ENCODE measurements at places on chromosomes 3 and 15.
A peak's percentile ranks its signal among the peaks of the same experiment; 100 is the strongest.

DNA sequence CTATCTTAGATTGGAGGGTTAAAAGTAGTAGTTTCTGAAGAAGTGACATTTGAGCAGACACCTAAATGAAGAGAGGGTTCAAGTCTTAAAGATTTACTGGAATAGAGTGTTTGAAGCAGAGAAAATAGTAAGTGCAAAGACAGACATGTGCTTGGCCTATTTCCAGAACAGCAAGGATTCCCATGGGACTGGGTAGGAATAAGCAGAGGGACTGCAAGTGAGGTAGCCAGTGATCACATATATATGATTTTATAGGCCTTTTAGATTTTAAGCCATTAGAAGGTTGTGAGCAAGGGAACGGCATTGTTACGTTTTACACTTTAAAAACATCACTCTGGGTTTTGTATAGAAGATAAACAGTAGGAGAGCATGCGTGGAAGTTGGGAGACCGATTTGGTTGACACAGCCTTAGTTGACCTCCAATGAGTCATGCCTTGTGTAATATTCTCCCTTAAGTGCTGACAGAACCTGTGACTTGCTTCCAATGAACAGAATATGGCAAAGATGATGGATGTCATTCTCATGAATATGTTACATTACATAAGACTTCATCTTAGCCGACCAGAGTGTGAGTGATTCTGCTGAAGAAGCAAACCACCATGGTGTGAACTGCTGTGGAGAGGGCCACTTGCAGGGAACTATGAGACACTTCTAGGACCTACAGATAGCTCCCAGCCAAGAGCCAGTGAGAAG, 37.1 kb upstream of the SLC4A7 start:
- DNase-seq = no peak

GRCh38 chr3:11356269-11356668, 84.1 kb downstream of the ATG7 start:
- no peak for DNase-seq

GRCh38 chr3:37907906-37908305, 46.2 kb downstream of the CTDSPL start:
- peak; percentile 23 for DNase-seq

DNA sequence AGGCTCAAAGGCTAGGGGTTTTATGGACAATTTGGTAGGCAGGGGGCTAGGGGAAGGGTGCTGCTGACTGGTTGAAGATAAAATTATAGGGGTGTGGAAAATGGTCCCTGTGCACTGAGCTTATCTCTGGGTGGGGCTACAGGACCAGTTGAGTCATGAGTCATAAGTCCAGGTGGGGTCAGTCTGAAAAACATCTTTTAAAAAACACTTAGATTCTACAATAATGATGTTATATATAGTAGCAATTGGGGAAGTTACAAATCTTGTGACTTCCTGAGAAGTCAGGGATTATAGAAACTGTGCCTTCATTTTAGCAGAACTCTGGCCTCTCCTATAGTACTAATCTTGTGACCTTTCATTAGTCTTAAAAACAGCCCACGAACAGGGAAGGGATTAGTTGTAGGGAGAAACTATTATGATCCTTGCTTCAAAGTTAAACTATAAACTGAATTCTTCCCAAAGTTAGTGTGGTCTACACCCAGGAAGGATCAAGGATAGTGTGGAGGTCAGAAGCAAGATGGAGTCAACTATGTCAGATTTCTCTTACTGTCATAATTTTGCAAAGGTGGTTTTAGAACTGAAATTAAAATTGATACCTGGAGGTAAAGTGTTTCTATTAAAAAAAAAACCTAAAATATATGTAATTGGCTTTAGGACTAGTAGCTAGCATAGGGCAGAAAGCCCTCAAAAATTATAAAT, 130.1 kb downstream of the P2RY1 start:
- DNase-seq = no peak

GRCh38 chr3:184635126-184635525, 73.5 kb downstream of the EPHB3 start:
- no peak for DNase-seq

GRCh38 chr3:121914081-121914998, 20.1 kb downstream of the SLC15A2 start:
- DNase-seq = no peak

- DNase-seq = no peak
Observed at GRCh38 chr15:87369269-87369668, 887.3 kb downstream of the NTRK3 start.

DNA sequence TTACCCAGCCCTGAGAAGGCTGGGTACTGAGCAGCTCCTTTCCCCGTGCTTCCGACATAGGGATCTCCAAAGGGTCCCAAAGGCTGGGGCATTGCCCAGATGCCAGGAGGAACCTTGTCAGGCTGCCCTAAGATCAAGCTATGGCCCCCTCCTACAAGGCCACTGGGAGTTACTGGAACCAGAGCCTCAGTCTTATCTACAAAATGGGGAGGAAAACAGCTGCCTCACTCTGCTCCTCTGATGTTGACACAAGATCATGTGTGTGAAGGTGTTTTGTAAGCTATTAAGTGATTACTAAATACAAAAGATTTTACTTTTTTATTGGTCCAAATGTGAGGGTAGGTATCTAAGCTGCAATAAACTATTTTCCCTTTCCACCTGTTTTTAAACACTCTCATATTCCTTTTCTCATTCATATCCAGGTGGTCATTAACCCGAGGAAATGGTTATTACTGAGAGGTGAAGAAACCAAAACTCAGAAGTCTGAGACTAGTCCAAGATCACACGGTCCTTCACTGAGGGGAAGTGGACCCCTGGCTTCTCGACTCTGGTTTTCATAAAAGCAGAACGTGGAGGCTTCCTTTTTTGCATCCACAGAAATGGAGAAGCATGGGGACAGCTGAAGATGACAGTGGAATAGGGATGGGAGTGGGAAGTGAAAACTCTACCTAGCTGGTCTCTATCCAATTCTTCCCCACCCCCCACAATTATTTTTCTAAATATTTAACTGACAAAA, 1.7 kb downstream of the ARPIN start:
- no peak for DNase-seq

GRCh38 chr3:54211097-54211496, 88.7 kb downstream of the CACNA2D3 start:
- no peak for DNase-seq

DNA sequence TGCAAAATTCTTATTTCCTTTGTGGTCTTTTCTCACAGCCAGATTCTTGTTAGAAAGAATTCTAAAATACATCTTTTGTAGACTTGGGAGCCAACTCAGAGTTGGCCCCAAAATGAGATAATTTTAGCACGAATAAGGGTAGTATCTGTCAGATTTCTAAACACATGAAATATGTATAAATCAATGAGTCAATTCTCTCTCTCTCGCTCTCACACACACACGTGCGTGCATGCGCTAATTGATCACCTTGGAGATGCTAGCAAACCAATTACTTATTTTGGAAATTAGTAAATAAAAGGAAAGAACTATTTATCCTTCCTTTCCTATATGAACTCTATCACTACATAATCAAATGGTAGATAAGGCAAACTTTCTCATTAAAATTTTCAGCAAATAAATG, 32.9 kb upstream of the PIK3R4 start:
- DNase-seq = no peak

- DNase-seq = no peak
Observed at GRCh38 chr3:162973428-162973917, 1476.9 kb downstream of the OTOL1 start.

DNA sequence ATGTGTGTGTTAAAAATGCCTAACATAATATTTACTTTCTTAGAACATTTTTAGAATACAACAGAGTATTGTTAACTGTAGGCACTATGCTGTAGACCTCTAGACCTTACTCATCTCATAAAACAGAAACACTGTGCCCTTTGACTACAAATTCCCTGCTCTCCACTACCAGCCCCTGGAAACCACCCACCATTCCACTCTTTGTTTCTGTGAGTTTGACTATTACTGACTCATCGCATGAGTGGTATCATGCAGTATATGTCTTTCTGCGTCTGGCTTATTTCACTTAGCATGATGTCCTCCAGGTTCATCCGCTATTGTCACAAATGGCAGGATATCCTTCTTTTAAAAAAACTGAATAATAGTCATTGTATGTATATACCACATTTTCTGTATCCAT, 216.7 kb upstream of the CFAP20DC start:
- no peak for DNase-seq

Measured in anterior cingulate cortex (tissue), 58 donors.